GOT3 (cell line): ENCODE measurements at places on chromosomes 5 and 9.

- DNase-seq, result no peak
Observed at GRCh38 chr5:9440517-9440916, 105.4 kb downstream of the SEMA5A start.

- no peak for DNase-seq
Observed at GRCh38 chr9:109857336-109857735, 77.3 kb downstream of the PALM2AKAP2 start.

GRCh38 chr9:22863106-22863505 lies 416.5 kb downstream of the DMRTA1 start:
- DNase-seq, result no peak

GRCh38 chr9:13721481-13722235 lies 442.2 kb upstream of the MPDZ start:
- DNase-seq, result no peak
